ENCODE measurements at places on chromosomes 5 and 9.

- no peak for DNase-seq
Observed at GRCh38 chr9:99808454-99808853, 13.2 kb upstream of the NR4A3 start.

DNA sequence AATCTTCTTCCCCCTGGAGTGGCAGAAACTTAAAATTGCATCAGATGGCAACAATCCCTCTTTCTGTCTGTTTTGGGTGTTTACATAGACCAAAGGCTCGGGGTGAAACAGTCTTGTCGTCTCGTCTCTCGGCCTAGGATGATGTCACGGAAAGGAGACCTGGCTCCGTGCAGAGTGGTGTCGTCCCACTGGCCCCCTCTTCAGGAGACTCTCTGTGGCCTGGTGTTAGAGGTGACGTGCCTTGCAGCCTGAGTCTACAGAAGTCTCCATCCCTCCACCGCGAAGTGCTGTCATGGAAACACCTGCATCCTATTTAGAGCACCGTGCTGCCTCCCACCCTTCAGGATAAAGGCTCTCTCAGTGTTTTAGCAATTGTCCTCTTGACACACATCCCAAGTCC lies 409.7 kb downstream of the IRX1 start:
- DNase-seq: no peak

DNA sequence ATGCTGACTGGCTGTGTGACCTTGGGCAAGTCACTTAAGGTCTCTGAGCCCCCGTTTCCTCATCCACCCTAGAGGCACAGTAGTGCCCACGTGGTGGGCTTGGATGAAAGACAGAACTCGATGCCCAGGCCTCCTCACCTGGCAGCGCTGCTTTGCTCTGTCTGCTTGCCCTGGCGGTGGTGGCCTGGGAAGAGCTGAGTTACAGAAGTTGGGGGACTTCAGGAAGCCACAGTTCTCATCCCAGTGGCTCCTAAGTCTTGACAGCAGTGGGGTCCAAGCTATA lies 171.5 kb upstream of the IER5L start:
- DNase-seq: no peak

- DNase-seq: no peak
Observed at GRCh38 chr9:136051837-136052471, 43.1 kb downstream of the NACC2 start.

DNA sequence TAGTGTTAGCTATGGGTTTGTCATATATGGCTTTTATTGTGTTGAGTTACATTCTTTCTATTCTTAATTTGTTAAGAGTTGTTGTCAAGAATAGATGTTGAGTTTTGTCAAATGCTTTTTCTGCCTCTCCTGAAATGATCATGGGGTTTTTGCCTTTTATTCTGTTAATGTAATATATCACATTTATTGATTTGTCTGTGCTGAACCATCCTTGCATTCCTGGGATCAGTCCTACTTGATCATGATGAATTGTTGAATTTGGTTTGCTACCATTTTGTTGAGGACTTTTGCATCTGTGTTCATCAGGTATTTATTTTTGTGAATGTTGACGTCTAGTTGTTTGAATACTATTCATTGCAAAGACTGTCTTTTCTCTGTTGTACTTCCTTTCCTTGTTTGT lies 23.9 kb downstream of the RIC1 start:
- no peak for DNase-seq

DNA sequence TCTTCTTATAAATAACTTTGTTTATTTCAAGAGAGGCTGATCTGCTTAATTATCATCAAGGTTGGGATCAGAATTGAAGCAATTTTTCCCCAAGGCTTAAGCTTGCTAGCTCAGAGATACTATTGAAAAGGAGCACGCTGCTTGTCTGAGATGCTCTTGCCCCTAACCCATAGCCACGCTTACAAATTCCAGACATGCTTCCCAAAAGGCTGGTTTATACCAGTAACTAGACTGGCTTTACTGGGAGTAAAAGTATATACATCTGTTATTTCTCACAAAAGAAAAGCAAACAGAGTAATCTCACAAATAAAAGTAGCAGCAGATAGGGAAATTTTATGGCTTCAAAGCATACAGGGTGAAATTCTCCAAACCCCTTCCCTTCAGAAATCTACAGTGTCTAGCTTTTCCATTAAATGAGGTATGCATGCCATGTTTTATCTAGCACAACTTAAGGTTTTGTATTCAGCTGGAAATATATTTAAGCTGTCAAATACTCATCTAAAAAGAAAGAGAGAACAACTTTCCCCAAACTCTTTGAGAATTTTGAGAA lies 163.2 kb upstream of the TRPC7 start:
- no peak for DNase-seq

DNA sequence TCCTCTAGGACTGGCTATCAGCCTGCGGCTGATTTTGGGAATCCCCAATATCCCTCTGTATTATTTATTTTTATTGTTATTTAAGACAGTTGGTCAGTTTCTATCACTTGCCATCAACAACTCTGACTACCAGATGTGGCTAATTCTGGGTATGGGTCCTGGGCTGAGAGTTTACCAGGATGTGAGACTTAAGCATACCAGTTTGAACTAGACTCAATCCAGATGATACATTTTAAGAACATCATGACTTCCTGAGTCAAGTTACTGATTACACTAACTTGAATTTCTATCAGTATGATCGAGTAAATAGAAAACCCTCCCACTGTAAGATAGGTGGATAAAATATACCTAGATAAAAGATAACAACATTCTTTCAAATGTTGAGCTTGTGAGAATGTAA lies 634.0 kb downstream of the MAT2B start:
- no peak for DNase-seq

DNA sequence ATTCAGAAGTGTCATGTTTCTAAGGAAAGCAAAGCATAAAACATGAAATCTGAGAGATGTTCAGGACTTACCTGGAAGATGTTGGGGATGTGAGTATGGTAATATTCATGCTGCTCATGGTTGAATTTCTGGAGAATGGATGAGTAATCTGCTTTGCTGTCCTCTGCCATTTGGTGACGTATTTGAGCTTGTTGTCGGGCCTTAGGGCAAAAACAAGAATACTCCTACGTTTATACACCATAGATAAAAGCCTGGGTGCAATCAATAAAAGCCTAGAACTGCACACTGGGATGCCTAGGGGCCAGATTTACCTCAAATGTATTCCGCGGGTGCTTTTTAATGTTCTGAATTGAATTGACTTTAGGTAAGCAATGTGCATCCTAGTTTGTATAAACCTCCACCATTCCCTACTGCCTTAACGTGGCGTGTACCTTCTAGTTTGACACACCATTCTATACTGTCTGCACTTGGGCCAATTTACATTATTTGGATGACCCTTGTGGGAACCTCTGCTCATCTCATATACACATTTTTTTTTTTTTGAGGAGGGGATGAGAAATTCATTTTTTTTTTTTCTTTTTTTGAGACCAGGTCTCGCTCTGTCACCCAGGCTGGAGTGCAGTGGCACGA lies 94.4 kb downstream of the USP20 start:
- DNase-seq: no peak

DNA sequence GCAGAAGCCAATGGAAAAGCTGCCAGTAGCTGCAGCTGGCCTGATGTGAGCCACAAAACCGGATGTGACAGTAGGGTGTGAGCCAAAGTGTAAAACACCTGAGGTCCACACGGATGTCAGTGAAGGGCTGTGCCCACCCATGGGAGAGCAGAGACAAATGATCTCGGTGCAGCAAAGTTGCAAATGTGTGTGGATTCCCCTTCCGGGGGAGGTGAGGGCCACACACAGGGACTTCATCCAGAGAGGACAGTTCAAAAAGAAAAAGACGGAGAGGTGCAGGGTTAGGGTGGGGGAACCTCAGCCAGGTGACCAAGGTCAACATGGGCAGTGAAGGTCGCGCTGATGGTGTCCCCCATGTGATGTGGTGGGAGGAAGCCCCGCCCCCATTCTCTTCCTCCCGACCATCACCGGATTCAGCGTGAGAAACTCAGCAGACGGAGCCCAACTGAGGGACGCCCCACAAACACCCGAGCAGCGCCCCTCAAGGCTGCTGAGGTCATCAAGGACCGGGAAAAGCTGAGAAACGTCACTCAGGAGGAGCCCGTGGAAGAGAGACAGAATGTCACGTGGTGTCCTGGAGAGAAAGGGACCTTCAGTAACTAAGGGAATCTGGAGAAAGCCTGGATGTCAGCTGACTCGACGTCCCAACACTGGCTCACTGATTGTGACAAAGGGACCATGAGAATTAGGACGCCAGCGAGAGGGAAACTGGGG lies 11.4 kb upstream of the PTGDS start:
- no peak for DNase-seq

GRCh38 chr5:115450741-115451140 lies 93.8 kb downstream of the FEM1C start:
- no peak for DNase-seq

DNA sequence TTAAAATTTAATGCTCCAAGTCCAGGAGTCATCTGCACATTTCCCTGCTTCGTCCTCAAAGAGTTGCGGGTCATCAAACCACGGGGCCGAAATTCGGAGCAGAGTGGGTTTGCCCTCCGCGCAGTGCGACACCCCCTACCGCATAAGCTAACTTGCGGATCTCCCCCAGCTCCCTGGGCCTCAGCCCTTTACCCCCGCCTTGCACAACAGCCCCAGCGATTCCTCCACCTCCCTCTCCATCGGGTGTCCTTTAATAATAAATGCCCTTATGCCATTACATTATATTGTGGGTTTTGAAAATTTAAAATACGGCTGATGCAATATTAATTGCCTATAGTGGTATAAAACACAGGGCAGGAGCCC lies 3.9 kb downstream of the POU4F3 start:
- DNase-seq: no peak

DNA sequence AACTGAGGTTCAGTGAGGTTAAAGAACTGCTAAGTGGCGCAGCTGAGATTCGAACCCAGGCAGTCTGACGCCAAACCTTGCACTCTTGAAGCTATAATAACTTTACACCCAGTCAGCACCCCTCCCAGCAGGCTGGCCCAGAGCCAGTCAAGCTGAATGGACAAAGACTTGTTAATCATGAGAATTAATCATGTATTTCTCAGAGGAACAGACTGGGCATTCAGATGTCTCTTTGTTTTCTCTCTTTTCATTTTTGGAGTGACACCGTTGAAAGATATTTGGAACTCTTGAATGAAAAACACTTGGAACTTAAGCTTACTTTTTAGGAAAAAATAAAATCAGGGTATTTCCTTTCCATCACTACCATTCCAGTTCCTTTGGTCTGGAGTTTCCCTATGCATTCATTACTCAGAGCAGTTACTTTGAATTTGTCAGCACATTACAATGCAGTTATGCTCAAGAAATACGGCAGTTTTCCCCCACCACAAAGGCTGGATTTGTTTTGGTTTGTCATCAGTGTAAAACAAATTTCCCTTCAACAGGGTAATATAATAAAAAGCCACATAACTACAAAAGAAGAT lies 22.6 kb upstream of the MAMDC2 start:
- DNase-seq: no peak

- DNase-seq: no peak
Observed at GRCh38 chr5:159231167-159231566, 21.8 kb upstream of the RNF145 start.

- DNase-seq: no peak
Observed at GRCh38 chr5:176648474-176649194, 1.4 kb downstream of the TSPAN17 start.

DNA sequence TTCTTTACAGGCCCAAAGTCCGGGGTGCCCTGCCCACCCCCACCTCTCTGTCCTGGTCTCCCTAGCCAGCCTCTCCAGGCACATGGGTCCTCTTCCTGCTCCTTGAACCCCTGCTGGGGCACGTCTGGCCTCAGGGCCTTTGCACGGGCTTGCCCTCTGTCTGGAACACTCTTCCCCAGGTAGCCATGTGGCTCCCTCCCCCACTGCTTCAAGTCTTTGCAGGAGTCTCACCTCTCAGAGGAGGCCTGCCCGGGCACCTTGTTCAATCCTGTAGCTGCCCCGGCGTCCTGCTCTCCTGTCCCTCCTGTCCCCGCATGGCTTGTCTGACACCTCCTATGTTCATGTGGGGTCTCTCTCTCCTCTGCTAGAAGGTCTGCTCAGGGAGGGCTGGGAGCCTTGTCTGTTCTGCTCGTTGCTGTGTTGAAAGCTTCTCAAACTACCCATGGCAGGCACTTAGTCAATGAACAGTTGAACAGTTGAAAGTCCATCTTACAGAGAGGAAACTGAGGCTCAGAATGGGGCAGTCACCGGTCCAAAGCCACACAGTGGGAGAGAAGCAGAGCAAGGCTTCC lies 241.4 kb downstream of the PBX3 start:
- DNase-seq: no peak

DNA sequence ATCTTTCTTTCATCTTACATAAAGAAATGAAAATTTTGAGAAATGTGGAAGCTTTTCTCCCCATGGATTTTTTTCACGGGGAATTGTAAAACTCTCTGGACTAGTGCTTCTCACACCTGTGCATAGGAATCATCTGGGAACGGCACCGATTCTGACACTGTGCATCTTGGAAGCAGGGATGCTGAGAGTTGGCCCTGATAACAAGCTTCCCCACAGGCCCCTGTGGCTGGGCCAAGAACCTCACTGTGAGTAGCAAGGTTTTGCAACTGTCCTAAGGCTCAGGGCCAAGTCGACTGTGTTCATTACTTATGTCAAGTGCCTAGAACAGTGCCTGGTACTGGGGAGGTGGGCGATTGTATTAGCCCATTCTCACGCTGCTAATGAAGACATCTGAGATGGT lies 107.9 kb upstream of the ICE1 start:
- DNase-seq: no peak

DNA sequence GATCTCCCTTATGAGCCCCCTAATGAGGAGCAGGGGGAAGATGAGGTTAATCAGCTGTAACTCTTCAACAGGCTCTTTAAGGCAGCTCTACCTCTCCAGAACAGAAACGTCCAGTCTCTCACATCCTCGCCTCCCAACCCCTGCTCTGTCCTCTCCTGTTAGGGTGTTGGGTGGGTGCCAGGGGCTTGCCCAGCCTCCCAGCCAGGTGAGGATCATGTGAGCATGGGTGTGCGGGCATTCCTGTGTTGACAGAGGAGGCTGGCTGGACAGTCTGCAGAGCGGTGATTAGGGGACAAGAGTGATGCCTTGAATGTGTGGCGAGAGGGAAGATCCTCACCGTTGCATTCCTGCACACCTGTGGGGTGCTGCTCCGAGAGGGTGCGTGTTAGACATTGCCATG lies 51.7 kb downstream of the CCDC180 start:
- DNase-seq: no peak

- DNase-seq: no peak
Observed at GRCh38 chr5:142466195-142466971, 141.6 kb upstream of the SPRY4 start.

DNA sequence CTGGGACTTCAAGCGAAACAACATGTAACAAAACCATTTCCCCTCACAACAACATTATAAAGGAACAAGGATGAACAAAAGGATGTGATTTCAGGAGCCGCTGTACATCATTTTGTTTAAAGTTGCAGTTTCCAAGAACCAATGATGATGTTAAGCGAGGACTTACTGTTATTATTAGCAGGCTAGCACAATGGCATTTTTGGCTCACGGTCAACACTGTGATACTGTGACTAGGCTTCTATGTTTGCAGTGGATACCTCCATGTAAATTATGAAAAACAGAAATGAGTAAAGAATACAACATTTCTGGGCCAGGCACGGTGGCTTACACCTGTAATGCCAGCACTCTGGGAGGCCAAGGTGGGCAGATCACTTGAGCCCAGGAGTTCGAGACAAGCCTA lies 113.0 kb downstream of the AUH start:
- DNase-seq: no peak

- DNase-seq: no peak
Observed at GRCh38 chr9:79735023-79735779, 163.4 kb downstream of the TLE4 start.

Measured in GM19239 (cell line).